ENCODE measurements at places on chromosomes 3 and 15.

DNA sequence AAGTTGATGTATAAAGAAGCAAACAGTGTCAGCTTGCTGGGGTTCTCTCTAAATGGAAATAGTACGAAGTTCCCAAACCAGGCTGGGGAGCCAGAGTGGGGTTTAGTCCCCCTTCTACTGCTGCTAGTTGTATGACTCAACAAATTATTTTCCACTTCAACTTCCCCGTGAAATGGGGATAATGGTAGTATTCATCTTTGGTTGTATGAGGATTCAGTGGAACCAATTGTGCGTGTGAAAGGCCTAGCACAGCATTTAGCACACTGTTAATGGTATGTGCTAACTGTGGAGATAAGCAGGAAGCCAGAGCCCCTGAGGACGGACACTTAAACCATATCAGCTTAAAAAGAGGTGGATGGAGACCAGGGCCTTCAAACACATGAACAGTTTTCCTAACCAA lies 4.2 kb downstream of the SORD start:
- no peak for DNase-seq

DNA sequence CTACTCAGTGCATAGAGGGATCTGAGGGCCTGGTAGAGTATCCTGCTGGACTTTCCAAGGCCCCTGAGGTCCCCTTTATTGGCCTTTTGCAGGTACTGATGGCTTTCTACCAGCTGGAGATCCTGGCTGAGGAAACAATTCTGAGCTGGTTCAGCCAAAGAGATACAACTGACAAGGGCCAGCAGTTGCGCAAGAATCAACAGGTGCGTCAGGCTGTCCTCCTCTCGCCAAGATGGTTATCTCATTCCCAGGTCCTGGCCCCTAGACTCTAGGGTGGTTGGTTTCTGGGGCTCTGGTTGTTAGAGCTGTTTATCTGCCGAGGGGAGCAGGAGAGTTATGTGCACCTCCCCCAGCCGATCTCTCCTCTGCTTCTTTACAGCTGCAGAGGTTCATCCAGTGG lies 9.3 kb downstream of the EIF2B5 start:
- no peak for DNase-seq

GRCh38 chr15:99125061-99125891 lies 20.4 kb downstream of the SYNM start:
- DNase-seq, result no peak

GRCh38 chr3:11651900-11652299 lies 8.2 kb upstream of the VGLL4 start:
- DNase-seq, result no peak

GRCh38 chr15:63038926-63039673 lies 3.4 kb upstream of the TPM1 start:
- no peak for DNase-seq

DNA sequence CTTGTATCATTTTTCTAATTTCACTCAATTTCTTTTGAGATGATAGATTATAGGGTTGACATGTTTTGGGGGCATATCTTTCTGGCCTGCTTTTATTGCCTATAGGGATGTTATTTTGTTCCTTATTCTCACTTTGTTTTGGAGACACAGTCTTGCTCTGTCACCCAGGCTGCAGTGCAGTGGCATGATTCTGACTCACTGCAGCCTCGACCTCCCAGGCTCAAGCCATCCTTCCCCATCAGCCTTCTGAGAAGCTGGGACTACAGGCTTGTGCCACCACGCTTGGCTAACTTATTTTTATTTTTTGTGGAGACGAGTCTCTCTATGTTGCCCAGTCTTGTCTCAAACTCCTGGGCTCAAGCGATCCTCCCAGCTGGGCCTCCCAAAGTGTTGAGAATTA lies 72.8 kb upstream of the FAN1 start:
- DNase-seq, result no peak

- no peak for DNase-seq
These were observed 62.0 kb upstream of the TRIM71 start for GRCh38 chr3:32755761-32756160.

DNA sequence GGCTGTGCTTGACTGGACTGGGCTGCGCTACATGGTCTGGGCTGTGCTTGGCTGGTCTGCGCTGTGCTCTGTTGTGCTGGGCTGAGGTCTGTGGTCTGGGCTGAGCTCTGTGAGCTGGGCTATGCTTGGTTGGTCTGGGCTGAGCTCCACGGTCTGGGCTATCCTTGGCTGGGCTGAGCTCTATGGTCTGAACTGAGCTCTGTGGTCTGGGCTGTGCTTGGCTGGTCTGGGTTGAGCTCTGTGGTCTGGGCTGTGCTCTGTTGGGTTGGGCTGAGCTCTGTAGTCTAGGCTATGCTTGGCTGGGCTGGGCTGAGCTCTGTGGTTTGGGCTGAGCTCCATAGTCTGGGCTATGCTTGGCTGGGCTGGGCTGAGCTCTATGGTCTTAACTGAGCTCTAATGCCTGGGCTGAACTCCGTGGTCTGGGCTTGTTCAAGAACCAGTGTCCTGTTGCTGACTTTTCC lies 92.0 kb downstream of the PLXNA1 start:
- DNase-seq, result no peak

DNA sequence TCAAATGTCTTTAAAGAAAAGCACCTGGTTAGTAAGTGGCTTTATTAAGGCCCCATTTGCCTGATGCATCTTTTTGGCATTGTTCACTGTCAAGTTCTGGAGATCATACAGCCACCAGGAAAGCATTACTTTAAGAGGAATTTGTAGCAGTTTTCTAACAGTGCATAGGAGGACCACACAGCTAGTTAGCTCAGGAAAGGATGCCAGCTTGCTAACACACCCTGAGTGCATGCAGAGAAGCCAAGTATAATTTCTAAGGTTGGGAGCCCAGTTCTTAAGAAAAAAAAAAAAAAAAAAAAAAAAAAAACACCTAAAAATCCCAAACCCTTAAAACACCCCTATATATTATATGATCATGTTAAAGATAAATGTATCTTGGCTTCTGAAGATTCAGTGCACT lies 102.0 kb upstream of the FEZF2 start:
- no peak for DNase-seq

DNA sequence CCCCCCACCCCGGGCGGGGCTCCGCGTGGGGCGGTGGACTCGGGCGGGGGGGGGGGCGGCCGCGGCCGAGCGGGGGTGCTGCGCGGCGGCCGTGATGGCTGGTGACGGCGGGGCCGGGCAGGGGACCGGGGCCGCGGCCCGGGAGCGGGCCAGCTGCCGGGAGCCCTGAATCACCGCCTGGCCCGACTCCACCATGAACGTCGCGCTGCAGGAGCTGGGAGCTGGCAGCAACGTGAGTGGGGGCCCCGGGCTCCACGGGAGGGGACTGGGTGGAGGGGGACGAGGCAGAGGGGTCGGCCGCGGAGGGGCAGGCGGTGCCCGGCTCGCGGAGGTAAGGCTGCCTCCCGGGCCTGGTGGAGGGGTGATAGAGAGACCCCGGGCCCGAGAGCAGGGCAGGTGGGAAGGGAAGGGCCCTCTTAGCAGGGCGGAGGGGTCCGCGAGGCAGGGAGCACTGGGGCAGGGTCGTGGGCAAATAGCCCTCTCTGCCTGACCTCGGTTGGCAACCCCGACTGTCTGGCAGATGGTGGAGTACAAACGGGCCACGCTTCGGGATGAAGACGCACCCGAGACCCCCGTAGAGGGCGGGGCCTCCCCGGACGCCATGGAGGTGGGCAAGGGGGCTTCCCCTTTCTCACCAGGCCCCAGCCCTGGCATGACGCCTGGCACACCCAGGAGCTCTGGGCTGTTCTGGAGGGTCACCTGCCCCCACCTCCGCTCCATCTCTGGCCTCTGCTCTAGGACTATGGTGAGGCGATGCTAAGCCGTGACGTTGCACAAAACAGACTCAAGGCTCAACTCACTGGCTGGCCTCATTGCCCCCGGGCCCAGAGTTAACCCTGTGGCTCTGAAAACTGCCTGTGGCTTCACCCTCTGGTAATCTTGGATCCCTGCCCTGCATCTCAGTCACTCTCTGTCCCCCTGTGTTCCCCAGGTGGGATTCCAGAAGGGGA lies at the start of gene ECE2:
ECE2 (plus strand) TSS at position 62 of the 950 bp plus-strand sequence; CDS start at position 194, 132 bp downstream.
- no peak for DNase-seq

GRCh38 chr15:68407141-68407885 lies 24.6 kb downstream of the ITGA11 start:
- DNase-seq, result no peak

DNA sequence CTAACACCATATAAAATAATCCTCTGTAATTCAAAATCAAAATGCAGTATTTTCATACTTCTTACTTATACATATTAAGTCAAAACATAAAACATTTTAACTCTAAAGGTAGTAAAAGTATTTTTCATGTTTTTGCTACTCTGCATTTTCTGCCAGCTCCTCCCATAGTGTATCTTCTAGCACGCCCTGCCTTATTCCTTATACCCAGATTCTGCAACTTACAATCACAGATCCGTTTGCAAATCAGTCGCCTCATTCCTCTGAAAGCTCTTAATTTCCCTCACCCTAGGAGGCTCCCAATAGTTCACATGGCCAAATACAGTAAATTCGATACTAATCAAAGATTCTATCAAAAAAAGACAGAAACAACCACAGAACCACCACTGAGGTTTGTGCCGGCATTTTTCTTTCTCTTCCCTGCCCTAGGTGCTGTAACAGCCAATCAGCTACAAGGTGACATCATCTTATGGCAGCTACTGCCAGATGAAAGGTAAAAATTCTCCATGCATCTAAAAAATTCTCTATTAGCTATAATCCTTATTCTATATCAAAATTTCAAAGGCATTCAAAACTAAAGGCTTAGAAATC lies 72.9 kb downstream of the CLASP2 start:
- DNase-seq, result no peak

DNA sequence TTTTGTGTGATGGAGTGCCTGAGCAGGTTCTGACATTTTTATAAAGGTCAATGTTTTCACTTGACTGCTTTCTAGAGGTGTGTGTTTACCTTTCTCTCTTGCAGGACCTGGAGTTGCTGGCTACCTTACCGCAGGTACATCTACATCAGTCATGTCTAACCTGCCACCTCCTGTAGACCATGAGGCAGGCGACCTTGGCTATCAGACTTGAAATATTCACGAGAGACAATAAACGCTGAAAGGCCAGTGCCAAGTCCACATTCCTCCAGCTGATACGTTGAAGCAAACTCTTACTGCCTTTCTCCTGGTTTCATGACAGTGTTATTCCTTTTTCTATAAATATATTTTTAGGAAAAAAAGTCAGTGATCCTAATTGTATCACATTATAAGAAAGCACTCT lies 59.0 kb upstream of the ACKR4 start:
- no peak for DNase-seq

- no peak for DNase-seq
These were observed 228.9 kb downstream of the CD47 start for GRCh38 chr3:107861904-107862303.

GRCh38 chr3:71202848-71203533 lies 380.5 kb downstream of the FOXP1 start:
- DNase-seq, result no peak

DNA sequence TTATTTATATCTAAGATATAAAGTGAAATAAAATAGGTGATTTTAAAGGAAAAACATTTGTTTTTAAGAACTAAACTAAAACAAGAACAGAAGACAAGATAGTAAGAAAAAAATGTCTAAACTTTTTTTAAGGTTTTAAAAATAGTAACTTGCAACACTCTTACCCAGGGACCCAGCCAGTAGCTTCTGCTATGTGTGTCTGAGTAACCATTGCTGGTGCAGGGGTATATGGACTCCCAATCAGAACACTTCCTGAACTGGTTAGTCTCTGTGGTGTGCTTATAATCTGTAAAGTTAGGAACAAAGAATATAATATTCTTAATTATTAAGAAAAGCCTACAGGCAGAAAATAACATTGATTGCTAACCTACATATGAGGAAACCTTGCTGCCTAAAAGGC lies 118.4 kb downstream of the ATP1B3 start:
- DNase-seq, result no peak

DNA sequence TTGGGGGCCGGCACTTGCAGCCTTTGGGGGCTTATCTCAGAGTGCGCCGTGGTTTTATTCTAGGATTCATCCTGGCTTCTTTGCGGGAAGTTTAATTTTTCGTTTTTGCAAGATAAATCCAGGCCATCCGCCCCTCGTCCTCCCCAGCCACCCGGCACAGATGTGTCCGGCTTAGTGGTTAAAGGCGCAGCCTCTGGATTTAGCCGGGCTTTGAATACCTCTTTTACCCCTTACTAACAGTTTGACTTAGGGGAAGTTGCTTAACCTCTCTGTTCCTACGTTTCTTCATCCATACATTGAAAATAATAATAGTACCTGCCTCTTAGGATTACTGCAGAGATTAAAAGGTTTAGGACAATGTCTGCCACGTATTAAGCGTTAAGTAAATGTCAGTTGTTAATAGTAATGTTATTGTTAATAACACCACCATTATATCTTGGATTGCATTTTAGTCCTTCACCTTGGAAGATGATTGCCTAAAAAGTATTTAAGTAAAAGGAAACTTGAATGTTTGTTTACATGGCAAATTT lies 714 bp downstream of the ECT2 start:
- no peak for DNase-seq

GRCh38 chr3:15064299-15064834 lies 748 bp downstream of the MRPS25 start:
- DNase-seq, result no peak

Data from activated CD8-positive, alpha-beta memory T cell treated with anti-CD3 and anti-CD28 coated beads for 4 hours (primary cell).